ENCODE measurements at places on chromosomes 16 and 17.

GRCh38 chr16:87895641-87896141, 26.4 kb upstream of the SLC7A5 start:
- no peak overlapping the region for H3K4me3 ChIP-seq
- no peaks in the 10 kb centered on the region for H3K27me3 ChIP-seq
- no peak for DNase-seq
- no peaks in the 10 kb centered on the region for H3K36me3 ChIP-seq

DNA sequence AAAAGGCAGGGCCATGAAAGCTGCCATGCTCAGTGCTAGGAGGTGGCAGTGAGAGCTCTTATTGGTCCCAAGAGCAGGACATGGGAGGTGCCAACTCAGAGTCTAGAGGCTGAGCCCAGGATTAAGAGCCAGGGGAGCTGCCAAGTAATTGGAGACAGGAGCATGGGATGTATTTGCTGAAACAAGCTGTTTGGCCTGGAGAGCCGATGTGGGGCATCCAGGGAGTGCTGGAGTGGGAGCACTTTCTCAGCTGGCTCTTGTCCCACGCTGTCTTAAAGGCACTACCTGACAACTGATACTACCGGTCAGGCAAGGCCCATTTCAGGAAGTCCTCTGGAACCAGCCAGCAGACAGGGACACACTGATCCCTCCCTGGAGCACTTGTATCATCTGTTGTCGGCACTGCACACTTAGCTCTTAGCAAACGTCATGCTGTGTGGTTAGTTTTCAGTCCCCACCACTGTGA, 19.3 kb downstream of the ANKFN1 start:
- no peak overlapping the region for H3K4me3 ChIP-seq
- H3K27ac ChIP-seq, result no peak overlapping the region
- DNase-seq, result no peak
- H3K36me3 ChIP-seq, result no peaks in the 10 kb centered on the region
- H3K4me1 ChIP-seq, result no peaks in the 10 kb centered on the region

DNA sequence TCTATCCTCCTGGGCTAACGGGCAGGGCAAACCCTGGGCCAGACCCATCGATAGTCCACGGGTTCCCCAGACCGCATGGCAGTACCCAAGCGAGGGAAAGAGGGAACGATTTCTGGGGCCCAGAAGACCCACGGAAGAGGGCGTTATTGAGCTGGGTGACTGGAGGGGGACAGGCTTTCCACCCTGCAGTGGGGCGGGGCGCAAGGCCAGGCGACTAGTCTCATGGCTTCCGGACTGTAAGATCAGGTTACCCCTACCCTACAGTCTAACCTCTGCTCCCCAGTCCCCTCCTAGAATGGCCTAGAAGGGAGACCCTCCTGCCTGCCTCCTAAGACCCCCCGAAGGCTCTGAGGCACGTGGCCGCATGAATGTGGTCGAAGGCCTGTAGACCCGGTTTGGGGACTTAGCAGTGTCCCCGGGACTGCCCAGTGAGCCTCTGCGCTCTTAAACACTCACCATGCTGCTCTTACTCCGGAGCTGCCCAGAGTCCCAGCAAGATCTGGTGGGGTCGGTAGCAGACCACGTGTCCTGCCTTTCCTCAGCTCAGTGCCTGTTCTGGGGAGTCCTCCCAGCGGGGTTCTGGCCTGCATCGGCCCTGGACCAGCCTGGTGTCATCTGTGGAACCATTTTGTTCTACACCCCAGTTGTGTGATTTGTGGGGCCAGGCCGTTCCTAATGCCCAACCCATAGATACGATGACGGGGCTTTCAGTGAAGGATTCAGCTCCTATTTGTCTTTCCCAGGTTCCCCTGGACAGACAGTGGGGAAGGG, 13.2 kb upstream of the AURKB start:
- no peaks in the 10 kb centered on the region for H3K36me3 ChIP-seq
- DNase-seq, result peak; percentile 27
- no peaks in the 10 kb centered on the region for H3K27me3 ChIP-seq
- H3K4me1 ChIP-seq, result peaks cover 73% of the 10 kb centered on the region
- H3K27ac ChIP-seq, result peak overlapping the region; percentile 96

DNA sequence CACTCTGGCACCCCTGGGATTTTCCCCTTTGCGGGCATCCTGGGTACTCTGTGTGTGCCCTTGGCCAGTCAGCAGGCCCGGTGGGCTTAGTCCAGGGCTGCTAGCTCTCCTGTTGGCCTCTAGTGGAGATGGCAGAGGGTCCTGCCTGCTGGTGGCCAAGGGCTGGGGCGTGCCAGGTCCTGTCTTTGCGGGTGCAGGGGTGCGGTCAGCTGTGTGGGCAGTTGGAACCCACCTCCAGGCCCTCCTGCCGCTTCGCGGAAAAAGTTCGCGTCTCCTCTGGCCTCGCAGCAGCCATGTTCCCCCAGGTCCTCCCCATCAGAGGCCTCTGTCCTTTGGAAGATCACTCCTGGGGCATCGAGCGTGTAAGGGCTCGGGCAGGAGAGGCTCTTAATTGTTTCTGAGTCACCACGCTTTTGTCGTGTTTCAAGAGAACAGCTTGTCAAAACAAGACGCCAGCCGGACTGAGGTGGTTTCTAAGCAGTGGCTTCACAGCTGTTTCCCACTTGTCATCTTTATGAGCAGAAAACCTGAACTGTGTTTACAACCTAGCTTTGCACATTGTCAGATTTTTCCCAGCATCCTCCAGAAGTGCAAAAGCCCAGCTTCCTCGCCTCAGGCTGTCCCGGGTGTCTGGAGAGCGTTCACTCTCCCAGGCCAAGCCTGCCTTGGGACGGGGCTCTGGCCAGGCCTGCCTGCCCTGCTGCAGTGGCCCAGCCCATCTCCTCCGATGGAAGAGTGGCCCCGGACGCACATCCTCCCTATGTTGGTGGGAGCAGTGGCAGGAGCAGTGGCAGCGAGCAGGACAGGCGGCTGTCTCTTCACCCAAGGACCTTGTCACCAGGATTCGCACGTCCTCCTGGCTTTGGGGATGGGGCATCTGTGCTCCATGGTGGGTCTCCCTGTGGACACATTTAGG, 5.0 kb upstream of the DNASE1L2 start:
- peaks cover 37% of the 10 kb centered on the region for H3K27me3 ChIP-seq
- no peak overlapping the region for H3K4me3 ChIP-seq
- H3K4me1 ChIP-seq, result peaks cover 2% of the 10 kb centered on the region
- peaks cover 68% of the 10 kb centered on the region for H3K36me3 ChIP-seq

GRCh38 chr17:66633317-66633965, 201.5 kb upstream of the CACNG5 start:
- peaks cover 9% of the 10 kb centered on the region for H3K36me3 ChIP-seq
- peaks cover 12% of the 10 kb centered on the region for H3K4me1 ChIP-seq
- no peak overlapping the region for H3K4me3 ChIP-seq

DNA sequence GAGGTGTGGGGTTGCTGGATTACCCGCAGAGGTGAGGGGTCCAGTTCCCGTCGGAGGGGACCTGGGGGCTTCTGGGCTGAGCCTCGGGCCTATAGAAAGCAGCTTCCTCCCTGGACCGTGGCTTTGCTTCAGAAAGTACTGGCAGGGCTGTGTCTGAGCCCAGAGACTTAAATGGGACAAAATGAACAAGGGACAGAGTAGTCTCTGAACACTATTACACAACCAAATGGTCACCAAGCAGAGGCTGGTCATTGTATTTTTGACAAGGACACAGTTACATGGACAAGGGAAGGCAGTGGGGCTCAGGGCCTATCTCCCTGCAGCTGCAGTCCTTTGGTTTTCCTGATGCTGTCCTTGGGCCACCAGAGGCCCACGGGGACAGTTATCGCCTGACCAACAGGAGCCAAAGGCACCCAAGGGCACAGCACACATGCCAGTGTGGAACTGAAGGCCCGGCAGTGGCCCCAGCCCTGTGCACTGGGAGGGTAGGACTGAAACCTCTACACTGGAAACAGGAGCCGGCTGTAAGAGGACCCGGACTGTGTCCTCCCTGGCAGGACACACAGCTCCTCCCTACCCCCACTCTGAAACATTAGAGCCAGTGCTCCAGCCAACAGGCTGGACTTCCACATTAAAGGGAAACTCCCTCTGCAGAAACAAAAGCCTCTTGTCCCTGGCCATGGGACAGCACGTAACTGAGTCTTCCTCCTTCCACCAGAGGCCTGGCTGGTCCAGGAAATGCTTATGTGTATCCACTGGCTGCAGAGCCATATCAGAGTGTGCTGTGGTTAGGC, 26.0 kb upstream of the ERN1 start:
- no peak overlapping the region for H3K4me3 ChIP-seq
- H3K27me3 ChIP-seq, result no peaks in the 10 kb centered on the region
- H3K27ac ChIP-seq, result no peak overlapping the region
- H3K36me3 ChIP-seq, result peaks cover 26% of the 10 kb centered on the region

DNA sequence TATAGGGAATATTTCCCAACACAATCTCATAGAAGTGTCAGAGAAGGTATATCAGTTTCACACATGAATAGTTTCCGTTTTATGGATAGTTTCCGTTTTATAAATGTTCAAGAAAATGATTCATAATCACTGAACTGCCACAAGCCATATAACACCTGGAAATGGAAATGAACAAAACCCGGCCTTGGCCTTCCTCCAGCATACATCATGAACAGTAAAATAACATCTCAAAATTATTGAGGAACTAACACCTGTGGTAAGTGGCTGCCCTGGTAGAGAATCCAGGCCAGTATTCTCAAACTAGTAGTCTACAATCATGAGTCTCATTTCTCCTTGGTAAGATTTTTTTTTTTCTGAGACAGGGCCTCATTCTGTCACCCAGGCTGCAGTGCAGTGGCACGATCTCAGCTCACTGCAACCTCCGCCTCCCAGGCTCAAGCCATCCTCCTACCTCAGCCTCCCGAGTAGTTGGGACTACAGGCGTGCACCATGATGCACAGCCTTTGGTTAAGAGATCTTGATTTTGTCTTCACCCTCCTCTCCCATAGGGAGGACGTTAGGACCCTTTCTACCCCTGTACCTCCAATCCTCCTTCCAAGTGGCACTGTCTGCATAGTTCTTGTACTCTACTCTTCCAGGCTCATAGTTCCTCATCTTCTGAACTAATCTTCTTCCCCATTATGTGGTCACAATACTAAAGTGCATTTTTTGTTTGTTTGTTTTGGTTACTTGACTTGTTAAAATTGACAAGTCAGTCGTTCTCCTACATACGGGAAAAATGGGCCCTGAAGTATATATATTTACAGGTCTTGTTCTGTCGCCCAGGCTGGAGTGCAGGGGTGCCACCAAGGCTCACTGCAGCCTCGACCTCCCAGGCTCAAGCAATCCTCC, 15.0 kb upstream of the RGS9 start:
- no peak overlapping the region for H3K27ac ChIP-seq
- peaks cover 16% of the 10 kb centered on the region for H3K4me1 ChIP-seq
- H3K4me3 ChIP-seq, result peak overlapping the region; percentile 80

DNA sequence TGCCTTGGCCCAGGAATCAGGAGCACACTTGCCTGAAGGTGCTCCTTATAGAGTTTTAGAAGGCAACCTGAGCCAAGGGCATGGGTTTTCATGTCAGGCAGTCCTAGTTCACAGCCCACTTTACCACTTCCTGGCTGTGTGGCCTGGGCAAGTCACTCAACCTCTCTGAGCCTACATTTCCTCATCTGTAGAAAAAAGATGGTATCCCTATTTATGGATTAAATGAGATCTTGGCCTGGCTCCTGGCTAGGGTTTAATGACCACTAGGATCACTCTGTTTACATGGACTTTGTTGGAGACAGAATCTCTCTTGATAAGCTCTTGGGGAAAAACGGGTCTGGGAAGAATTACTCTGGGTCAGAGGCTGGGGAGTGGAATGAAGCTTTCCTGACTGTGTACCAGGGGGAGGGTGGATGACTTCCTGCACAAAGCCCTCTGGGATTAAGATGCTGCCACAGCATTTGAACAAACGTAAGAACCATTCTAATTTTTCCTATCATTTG, 2.3 kb downstream of the MT2A start:
- H3K4me3 ChIP-seq, result no peak overlapping the region
- peaks cover 27% of the 10 kb centered on the region for H3K4me1 ChIP-seq
- no peaks in the 10 kb centered on the region for H3K36me3 ChIP-seq

DNA sequence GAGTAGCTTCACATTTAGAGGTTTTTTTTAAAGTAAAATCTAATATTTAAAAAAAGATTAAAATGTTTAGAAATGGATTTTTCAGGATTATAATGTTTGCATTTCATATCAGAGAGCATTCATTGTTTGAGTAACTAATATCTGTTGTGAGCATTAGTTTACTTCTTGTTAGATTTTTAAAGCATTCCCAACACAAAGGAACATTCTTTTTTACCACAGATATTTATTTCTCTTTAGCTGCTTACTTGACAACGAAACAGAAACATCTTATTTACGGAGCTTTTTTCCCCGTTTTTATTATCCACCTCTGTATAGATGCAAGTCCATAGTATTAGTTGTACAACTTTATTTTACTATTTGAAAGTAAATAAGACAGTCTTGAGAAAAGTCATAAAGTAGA, 53.0 kb downstream of the NFAT5 start:
- H3K4me3 ChIP-seq, result no peak overlapping the region
- H3K4me1 ChIP-seq, result no peaks in the 10 kb centered on the region
- no peak for DNase-seq
- no peaks in the 10 kb centered on the region for H3K36me3 ChIP-seq

DNA sequence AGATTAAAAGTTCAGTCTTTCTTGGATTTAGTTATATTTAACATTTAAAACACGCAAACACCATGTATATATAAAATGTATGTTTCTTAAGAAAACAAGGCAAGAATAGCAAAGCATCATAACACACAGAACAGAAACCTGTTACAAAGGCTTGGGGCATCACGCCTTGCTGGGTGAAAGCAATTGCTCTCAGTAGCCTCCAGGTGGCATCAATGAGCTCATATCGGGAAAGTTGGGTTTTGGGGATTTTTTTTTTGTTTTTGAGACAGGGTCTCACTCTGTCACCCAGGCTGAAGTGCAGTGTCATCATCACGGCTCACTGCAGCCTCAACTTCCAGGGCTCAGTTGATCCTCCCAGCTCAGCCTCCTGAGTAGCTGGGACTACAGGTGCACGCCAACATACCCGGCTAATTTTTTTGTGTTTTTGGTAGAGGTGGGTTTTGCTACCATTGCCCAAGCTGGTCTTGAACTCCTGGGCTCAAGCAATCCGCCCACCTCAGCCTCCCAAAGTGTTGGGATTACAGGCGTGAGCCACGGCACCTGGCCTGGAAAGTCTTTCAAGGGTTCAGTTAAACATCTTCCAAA, 56.9 kb downstream of the CYB5D2 start:
- H3K27ac ChIP-seq, result no peak overlapping the region
- H3K4me1 ChIP-seq, result no peaks in the 10 kb centered on the region
- DNase-seq, result peak; percentile 27
- H3K4me3 ChIP-seq, result no peak overlapping the region
- H3K36me3 ChIP-seq, result peaks cover 49% of the 10 kb centered on the region
- H3K27me3 ChIP-seq, result no peaks in the 10 kb centered on the region

- H3K27me3 ChIP-seq, result no peaks in the 10 kb centered on the region
- no peaks in the 10 kb centered on the region for H3K4me1 ChIP-seq
- no peak for DNase-seq
- no peak overlapping the region for H3K4me3 ChIP-seq
- H3K27ac ChIP-seq, result no peak overlapping the region
Measured at GRCh38 chr16:24900230-24900629, 54.5 kb downstream of the SLC5A11 start.
